NCI-H1436 treated with DMSO at 0.1 percent for 48 hours (cell line): ENCODE measurements at places on chromosomes 2 and 18.

DNA sequence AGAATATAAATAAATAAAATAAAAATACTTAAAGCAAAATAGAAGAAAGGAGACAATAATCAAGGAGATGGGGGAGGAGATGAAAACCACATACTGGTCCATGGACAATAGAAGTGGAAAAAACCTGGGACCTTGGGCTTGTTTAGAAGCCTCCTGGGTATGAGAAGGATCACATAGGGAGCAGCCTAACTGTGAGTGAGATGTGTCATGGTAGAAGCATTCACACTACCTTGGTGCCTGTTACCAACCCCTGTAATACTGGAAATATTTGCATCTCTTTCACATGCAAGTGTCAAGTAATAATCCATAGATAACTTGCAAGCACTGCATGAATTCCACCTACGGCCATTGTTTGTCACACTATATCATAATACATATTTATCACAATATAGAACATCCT is 23.2 kb upstream of the RNF103 start:
- no peak for DNase-seq

- DNase-seq: no peak
Observed at GRCh38 chr2:235521844-235522243, 28.0 kb downstream of the AGAP1 start.

DNA sequence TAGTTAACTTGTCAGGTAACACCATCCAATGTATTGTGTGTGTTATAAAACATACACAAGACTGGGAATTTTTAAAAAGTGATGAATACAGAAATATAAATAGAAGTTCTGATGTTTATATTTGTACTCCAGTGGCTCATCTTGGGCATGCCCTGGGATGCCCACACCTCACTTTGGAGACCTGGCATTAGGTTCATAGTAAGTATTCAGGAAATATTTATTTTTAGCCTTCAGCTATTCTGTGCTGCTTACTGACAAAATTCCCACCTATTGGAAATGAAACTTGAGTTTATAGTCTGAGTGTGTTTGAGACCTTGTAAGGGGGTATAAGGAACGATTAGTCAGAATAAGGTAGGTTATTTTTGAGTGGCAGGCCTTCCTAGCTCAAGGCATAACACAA is 67.5 kb downstream of the MYO1B start:
- no peak for DNase-seq

DNA sequence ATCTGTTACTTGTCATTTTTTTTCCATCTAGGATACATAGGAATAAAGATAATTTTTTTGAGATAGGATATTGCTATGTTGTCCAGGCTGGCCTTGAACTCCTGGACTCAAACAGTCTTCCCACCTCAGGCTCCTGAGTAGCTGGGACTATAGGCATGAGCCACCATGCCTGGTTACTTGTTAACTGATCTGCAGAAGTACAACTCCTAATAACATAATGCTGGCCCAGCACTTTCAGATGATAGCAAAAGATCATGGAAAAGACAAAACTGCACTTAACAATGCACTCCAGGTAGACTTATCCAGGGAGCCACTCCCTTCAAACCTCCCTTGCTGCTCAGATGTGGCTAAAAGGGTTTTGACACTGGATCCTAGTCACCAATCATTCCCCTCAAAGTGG is 11.4 kb upstream of the CTDP1 start:
- no peak for DNase-seq
